IMR-90 (cell line): ENCODE measurements at places on chromosomes 12 and 14.
A peak's percentile ranks its signal among the peaks of the same experiment; 100 is the strongest.

DNA sequence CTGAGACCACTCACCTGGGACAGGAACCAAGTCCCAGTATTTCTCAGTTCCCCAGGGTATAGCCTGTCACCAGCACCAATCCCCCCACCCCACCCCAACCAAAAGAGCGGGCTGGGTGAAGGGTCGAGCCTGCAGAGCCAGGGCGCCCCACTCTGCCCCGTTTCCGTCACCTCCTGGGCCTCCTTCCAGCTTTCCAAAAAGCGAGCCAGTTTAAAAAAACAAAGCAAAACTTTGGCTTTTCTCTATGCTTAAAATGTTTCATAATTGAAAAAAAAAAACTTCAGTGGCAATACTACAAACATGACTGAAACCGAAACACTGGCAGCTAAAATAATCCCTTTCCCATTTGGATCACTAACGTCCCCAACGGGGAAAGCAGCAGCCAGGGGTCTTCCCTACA lies 7.5 kb downstream of the CAMKK2 start:
- DNase-seq, result no peak

DNA sequence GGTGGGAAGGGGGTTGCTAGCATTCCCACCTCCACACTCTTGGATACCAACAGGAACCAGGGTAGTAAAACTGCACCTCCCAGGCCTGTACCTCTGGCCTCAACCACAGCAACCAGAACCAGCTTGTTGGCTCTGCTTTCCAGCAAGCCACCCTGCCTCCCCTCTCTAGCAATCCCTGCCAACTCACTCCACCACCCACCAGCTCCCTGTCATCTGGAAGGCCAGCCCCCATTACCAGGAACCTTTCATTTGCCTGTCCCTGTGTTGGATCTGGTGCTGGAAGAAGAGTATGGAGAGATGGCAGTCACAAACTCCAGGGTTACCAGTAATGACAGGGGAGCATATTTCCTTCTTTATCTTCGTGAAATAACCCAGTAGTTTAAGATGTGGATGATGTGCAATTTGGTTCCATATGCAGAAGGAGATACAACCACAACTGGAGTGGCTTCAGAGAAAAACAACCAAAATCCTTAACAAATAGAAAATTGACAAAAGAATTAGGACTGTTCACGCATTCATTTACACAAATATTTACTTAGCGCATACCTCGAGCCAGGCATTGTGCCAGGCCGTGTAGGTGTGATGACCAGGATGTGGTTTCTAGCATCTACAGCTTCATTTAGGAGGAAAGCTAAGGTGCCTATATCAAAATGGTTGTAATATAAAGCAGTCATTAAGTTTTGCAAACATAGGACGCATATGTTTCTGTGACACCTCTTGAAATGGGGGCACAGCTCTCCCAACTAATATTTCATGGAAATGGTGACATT lies 3.4 kb downstream of the B4GALNT3 start:
- no peak for DNase-seq

DNA sequence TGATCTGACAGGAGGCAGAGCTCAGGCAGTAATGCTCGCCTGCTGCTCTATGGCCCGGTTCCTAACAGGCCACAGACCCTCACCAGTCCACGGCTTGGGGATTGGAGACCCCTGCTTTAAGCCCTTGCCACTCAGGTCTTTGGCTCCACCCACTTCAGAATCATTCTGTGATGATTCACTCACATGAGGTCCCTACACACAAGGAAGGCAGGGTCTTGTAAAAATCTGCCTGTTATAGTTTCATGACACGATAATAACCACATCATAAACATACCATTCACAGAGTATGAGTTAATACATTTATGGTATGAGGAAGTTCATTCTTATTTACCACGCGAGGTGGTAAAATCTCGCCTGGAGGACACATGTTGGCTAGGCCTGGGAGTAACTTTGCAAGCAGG lies 29.0 kb upstream of the MAX start:
- peak; percentile 84 for DNase-seq

GRCh38 chr14:57725399-57726077 lies 140.4 kb downstream of the SLC35F4 start:
- DNase-seq, result no peak

DNA sequence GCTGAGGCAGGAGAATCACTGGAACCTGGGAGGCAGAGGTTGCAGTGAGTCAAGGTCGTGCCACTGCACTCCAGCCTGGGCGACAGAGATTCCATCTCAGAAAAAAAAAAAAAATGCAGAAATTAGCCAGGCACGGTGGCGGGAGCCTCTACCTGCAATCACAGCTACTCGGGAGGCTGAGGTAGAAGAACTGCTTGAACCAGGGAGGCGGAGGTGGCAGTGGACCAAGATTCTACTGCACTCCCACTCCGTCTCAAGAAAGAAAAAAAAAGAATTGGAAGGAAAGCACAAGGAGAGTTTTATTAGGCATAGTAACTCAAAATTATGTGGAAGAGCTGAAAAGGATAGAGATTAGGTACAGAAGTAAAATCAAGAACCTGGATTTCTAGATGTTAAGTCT lies 20.8 kb upstream of the AMHR2 start:
- DNase-seq, result no peak

GRCh38 chr14:73467800-73468199 lies 9.5 kb upstream of the NUMB start:
- DNase-seq, result peak; percentile 74

DNA sequence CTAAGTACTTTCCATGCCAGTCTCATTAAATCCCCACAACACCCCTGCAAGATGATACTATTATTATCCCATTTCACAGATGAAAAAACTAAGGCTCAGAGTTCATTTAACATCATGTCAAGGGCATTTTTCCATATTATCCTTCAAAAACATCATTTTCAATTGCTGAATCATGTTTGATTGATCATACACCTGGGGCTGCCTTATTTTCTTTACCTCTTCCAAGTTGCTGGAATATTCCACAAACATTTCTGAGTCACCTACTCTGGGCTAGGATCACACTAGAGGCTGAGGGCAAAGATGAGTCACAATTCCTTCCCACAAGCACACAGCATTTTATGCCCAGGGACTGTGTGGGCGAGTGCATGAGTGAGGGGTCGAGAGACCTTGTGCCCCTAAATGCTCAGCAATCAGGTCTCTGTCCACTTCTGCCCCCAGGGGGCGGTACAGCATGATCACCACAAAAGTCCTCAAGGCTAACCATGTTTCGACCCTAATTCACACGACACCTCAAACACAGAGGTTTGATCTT lies 14.1 kb upstream of the TMEM119 start:
- DNase-seq, result peak; percentile 89

- peak; percentile 66 for DNase-seq
Measured at GRCh38 chr12:48882315-48882687, 16.6 kb upstream of the RND1 start.

GRCh38 chr12:182381-182892 lies 31.5 kb downstream of the SLC6A12 start:
- DNase-seq, result peak; percentile 93

DNA sequence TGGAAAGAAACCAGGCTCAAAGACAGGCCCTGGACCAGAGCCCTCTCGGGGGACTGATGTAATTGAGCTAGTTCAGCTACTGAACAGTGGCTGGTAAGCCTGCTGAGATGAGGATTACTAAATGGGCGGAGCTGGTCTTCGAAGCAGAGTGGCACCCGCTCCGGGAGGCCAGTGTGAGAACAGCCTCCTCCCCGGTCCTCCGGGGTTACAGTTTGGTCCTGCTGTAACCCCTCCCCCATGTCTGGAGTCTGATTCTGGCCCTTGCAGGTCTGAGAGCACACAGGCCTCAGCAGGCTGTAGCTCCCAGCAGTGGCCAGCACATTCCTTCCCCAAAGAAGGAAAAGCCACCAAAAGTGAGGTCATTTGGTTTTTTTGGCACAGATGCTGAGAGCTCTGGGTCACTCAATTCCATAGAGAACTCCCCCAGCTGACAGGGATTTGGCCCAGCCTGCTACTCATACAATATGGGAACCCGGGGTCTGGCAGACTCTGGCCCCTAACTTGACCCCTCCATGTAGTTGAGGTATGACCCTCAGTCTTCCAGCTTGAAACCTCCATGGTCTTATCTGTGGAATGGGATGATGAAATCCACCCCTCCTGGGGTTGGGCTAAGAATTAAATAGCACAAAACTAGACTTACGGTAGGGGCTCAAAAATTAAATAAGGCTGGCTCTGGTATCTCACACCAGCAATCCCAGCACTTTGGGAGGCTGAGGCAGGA lies 39.0 kb downstream of the ACTN1 start:
- DNase-seq, result peak; percentile 97

DNA sequence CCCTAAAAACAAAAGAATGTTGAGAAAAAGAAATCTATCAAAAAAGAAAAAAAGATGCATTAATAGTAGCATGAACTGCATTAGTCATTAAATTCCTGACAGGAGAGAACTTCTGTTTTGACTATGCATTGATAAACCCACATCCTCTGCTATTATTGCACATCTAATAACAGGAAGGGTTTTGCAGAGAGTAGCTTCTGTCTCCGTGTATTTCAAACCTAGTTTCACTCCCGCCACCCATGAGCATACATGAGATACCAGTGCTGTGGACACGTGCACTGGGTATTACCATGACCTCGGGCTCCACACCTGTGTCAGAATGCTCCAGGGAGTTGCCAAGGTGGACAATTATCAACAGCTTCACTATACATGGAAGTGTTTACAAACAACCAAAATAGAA lies 449.1 kb upstream of the SOX5 start:
- peak; percentile 15 for DNase-seq

- DNase-seq, result peak; percentile 64
Measured at GRCh38 chr12:121980191-121980891, 41.3 kb upstream of the BCL7A start.

GRCh38 chr14:58408681-58409215 lies 13.0 kb downstream of the TOMM20L start:
- DNase-seq, result no peak

DNA sequence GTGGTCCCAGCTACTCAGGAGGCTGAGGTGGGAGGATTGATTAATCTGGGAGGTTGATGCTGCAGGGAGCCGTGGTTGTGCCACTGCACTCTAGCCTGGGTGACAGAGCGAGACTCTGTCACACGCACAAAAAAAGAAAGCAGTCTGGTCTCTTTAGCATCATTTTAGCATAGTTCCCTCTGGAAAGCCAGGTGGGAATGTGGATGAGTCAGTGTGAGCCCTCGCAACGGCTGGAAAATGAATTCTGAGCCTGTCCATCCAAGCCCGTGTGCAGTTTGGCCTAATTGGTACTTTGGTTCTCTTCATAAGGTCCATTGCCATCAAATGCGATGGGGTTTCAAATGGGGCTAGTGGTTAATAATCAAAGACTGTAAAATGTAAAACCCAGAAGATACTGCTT lies 2.4 kb downstream of the MYL2 start:
- DNase-seq, result no peak

- DNase-seq, result peak; percentile 41
Measured at GRCh38 chr12:47838286-47838931, 18.7 kb upstream of the HDAC7 start.

DNA sequence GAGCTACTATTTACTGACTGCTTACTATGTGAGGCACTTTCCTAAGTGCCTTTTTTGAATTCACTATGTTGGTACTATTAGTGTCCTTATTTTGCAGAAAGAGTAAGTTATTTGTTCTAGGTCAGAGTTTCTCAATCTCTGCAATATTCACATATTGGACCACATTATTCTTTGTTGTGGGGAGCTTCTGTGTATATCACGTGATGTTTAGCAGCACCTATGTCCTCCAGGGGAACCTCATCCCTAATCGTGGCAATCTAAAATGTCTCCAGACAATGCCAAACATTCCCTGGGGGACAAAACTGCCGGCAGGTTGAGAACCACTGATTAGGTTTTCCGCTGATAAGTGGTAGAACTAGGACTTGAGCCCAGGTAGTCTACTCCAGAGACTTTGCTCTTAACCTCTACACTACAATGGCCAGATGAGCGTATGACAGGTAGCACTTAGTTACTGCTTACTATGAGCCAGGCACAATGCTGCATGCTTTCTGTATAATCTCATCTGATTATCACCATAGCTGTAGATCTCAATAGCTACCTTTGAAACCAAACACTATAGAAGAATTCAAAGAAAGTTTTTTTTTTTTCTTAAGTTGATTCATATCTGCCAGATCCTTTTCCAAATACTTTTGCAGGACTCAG lies 38.9 kb downstream of the NELL2 start:
- DNase-seq, result no peak

- DNase-seq, result no peak
Measured at GRCh38 chr14:99309220-99309766, 37.3 kb upstream of the BCL11B start.
